ENCODE measurements at places on chromosomes 4 and X.

DNA sequence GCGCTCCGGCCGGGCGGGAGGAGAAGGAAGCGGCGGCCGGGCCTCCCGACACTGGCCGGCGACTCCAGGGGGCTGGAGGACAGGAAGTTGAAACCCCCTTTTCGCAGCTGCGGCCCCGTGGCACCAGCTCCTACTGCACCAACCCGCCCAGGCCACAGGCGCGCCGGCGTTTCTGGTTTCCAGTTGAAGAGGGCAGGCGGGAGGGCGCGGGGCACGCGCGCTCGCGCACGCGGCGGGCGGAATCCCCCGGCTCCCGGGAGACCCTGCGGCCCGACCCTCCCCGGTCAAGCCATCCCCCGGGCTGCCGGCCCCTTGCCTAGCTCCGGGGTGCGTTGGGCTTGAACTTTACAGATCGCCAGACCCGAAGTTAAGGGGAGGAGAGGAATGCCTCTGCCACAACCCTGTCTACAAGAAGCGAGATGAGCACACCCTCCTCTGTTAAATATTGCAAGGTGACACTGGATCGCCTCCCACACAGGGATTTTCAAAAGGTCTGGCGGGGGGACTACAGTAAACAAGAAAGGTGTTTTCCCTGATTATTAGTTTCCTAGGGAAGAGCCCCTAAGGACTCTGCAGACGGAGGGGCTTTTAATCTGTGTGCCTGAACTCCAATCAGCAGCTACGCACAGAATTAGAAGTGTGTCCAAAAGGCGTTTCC, 1.4 kb downstream of the ELOVL6 start:
- DNase-seq: peak; percentile 79

DNA sequence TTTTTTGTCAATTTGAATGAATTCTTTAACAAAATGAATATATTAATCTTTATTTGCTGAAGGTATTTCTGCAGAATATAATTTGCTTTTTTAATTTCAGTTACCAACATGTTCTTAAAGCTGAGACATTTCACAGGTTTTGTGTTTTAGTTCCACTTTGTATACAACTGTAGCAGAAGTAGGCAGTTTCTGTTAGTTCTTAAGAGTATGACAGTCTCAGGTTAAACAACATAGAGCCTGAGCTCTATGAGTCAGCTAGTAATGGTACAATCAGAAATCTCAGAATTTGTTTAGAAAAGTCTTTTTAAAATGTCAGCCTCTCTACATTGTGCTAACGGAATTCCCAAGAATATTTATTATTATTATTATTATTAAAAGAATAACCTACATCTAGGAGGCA, 50.4 kb downstream of the GSTCD start:
- no peak for DNase-seq

- peak; percentile 16 for DNase-seq
These were observed 1.4 kb downstream of the JADE3 start for GRCh38 chrX:46913667-46914066.

GRCh38 chr4:152340818-152341217, 195.1 kb downstream of the FBXW7 start:
- DNase-seq: no peak

DNA sequence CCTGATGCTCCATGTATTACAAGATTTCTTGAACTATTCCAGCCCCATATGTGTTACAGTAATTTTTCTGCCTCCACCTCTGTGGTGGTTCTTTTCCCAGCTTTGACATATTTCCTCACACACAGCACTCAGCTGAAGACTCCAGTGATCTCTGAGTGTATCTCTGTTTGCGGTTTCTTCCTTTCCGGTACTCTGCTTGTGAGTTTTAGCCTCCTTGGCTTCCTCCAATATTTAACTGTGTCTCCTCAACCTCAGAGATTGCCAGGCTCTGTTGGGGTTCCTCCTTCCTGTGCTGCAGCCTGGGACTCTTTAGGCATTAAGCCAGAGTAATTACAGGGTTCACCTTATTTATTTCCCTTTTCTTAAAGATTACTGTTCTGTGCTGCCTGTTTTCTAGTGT, 73.2 kb downstream of the NFKB1 start:
- DNase-seq: no peak

DNA sequence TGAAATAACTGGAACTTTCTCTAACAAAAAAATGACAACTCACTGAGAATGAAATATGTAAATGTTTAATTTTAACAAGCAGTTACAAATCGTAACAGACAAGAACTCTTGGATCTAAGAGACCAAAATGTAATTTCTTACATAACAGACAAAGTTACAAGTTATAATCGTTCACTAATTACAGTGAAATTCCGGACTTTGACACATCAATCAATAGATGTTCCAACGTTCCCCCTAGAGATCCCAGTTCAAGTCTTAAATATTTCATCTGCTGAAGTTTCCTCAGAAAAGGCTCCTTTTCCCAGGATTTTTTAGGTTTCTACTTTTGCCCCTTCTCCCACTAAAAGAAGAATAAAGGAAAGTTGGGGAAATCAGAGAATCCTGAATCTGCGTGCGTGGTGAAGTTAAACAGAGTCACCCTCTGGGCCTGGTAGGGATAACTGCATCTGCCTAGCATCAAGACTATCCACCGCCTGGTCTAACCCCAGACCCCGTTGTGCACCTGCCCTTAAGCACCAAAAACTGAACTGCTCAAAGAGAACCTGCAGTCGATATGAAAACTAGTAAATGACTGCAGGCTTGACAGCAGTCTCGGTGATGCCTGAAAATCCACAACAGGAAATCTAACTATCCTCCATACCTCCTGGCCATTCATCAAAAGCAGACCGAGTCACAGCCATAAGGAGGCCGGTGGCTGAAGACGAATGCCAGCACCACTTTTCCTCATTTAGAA, 2.3 kb downstream of the IRF2 start:
- peak; percentile 21 for DNase-seq

GRCh38 chr4:24887881-24888430, 24.9 kb downstream of the CCDC149 start:
- peak; percentile 42 for DNase-seq
